Naive thymus-derived CD4-positive, alpha-beta T cell (primary cell): ENCODE measurements at places on chromosomes 7 and 10. TPM values are rescaled to one million over a fixed set of nuclear protein-coding genes. Genes with fewer than 3 reads are reported as not detected.

- no peaks in the 10 kb centered on the region for H3K27me3 ChIP-seq
- H3K27ac ChIP-seq, result no peak overlapping the region
- DNase-seq, result no peak
- H3K4me3 ChIP-seq, result no peak overlapping the region
- H3K36me3 ChIP-seq, result no peaks in the 10 kb centered on the region
- H3K4me1 ChIP-seq, result no peaks in the 10 kb centered on the region
Observed at GRCh38 chr7:110784749-110785148, 306.2 kb upstream of the LRRN3 start.

Gene DNA2
- total RNA-seq, result 33.5 and 40.2 TPM in 2 replicates

Gene PSPH
- 8.1 and 10.4 TPM in 2 replicates for total RNA-seq

Gene MPP7
- 9.0 and 9.7 TPM in 2 replicates for total RNA-seq

DNA sequence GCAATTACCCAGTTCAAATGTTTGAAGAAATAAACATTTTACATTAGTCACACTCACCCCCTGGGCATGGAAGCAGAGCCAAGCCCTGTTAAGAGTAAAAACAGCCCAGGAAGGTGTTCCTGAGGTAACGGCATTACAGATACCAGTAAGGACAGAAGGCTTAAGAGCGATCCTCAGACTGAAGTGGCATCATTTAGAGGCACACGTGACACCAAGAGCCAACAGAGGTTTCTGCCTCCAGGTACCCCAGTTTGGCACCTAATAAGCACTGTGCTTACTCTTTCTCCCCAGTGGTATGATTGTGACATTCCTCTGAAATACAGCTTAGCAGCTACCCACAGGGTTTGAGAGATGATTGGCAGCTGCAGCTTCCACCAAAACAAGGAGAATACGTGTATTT lies 17.2 kb downstream of the MMS19 start:
- H3K27ac ChIP-seq, result no peak overlapping the region
- H3K36me3 ChIP-seq, result peaks cover 69% of the 10 kb centered on the region
- H3K27me3 ChIP-seq, result no peaks in the 10 kb centered on the region
- no peaks in the 10 kb centered on the region for H3K4me1 ChIP-seq
- no peak for DNase-seq

DNA sequence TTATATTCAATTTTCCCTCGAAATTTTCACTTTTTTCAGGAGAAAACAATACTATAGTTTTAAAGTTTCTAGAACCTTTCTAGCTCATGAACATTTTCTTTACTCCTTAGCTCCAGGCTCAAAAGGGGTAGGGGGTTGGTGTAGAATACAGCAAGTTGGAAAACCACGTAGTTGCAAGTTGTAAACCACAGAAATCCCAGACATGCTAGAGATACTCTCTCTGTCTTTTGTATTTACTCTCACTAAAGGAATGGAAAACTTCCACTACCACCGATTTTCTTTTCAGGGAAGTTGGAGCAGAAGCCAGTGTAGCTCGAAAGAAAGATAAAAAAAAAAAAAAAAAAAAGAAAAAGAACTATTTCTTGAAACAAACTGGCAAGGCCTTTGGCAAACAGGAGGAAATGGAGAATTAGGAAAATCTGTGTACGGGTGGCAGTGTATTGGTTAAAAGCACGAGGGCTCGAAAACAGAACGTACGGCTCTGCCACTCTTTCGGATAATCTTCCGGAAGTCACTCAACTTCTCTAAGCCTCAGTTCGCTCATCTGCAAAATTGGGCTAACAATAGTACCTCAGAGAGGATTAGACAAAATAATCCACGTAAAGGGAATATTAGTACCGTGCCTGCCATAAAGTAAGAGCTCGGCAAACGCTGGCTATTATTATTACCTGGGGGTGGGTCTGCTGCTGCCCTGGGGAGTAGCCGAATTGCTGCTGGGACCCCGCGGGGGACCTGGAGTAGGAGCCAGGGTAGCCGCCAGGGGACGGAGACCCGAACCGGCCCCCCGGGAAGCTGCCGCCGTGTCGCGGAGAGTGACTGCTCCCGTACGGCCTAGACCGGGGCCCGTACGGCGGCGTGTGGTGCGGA lies 628 bp downstream of the MPLKIP start:
- DNase-seq, result no peak
- peak overlapping the region; percentile 92 for H3K27ac ChIP-seq
- peaks cover 31% of the 10 kb centered on the region for H3K4me1 ChIP-seq
- H3K27me3 ChIP-seq, result no peaks in the 10 kb centered on the region
- H3K36me3 ChIP-seq, result no peaks in the 10 kb centered on the region

- peaks cover 4% of the 10 kb centered on the region for H3K4me1 ChIP-seq
- H3K27ac ChIP-seq, result no peak within 1 kb of the TSS
- H3K27me3 ChIP-seq, result peaks cover 6% of the 10 kb centered on the region
- no peaks in the 10 kb centered on the region for H3K36me3 ChIP-seq
Observed at GRCh38 chr10:13528875-13529713, at the start of gene BEND7. Gene BEND7, minus strand, starts transcription at chr10:13529014. Its CDS starts 481 bp downstream, at chr10:13528533.

Gene RBM20
- 0.03 and 0.34 TPM in 2 replicates for total RNA-seq

DNA sequence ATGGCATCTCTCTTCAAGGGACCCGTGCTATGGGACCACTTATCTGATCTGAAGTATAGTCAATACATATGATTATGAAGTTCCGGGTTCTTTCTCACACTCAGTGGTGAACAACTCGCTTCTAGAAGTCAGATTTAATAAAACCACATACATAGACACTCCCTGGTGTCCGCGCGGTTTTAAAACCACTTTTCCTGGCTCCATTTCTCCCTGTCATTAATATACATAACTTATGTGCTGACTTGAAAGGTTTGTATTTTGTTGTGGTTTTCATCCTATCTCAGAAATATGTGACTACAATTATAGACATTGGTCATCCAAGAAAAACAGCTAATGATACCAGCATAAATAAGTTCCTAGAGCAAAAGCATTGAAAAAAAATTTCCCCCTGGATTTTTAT lies 34.0 kb downstream of the SVIL start:
- no peaks in the 10 kb centered on the region for H3K27me3 ChIP-seq
- H3K36me3 ChIP-seq, result no peaks in the 10 kb centered on the region
- H3K27ac ChIP-seq, result no peak overlapping the region
- no peaks in the 10 kb centered on the region for H3K4me1 ChIP-seq
- no peak for DNase-seq
- H3K4me3 ChIP-seq, result no peak overlapping the region

DNA sequence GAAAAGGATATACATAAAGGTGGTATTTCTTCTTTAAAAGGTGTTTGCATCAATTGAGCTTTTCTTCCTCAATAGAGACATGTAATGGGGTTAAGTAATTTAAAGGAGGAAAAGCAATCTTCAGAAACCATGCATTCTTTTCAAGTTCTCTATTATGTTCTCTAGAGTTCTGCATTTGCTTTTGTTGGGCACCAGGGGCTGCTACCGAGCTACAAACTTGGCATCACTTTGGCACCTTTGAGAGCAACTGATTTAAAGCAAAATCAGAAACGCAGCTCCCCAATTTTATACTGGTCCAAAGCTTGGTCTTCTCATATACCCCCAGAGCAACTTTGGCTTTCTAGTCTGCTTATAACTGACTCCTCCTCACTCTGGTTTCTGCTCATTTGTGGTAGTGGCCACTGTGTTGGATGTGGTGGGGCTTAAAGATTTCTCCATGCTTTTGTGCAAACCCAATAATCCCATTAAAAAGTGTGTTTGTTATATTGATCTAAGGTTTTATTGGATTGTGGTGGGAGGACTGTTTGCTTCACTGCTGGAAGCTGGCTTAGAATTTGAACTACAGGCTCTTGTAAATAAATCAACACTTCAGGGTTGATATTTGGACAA lies 712.1 kb downstream of the PHTF2 start:
- DNase-seq, result no peak
- H3K4me3 ChIP-seq, result no peak overlapping the region
- H3K4me1 ChIP-seq, result no peaks in the 10 kb centered on the region
- H3K27ac ChIP-seq, result no peak overlapping the region
- H3K36me3 ChIP-seq, result no peaks in the 10 kb centered on the region

DNA sequence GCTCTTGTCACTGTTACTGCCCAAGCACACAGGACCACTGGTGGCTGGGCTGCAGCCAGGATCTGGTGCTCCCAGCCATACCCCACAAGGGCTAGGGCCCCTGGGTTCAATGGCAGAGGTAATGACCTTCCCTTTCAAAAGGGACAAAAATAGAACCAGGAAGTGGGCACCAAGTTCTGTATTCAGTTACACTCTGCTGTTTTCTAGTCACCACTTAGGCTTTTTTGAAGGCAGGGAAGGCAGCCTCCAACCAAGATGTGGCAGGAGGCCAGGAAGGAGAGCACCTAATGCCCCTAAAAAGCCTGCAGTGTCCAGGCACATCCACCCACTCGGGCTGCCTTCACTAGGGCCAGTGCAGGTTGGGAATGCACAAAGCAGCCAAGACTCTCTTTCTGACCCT lies 47.8 kb downstream of the NOD1 start:
- no peaks in the 10 kb centered on the region for H3K27me3 ChIP-seq
- H3K4me3 ChIP-seq, result no peak overlapping the region
- H3K36me3 ChIP-seq, result no peaks in the 10 kb centered on the region
- no peaks in the 10 kb centered on the region for H3K4me1 ChIP-seq
- no peak overlapping the region for H3K27ac ChIP-seq

GRCh38 chr7:104936546-104936945 lies 77.5 kb upstream of the KMT2E start:
- peaks cover under 1% of the 10 kb centered on the region for H3K4me1 ChIP-seq
- no peak overlapping the region for H3K27ac ChIP-seq
- no peaks in the 10 kb centered on the region for H3K36me3 ChIP-seq
- no peaks in the 10 kb centered on the region for H3K27me3 ChIP-seq
- no peak overlapping the region for H3K4me3 ChIP-seq
- no peak for DNase-seq

DNA sequence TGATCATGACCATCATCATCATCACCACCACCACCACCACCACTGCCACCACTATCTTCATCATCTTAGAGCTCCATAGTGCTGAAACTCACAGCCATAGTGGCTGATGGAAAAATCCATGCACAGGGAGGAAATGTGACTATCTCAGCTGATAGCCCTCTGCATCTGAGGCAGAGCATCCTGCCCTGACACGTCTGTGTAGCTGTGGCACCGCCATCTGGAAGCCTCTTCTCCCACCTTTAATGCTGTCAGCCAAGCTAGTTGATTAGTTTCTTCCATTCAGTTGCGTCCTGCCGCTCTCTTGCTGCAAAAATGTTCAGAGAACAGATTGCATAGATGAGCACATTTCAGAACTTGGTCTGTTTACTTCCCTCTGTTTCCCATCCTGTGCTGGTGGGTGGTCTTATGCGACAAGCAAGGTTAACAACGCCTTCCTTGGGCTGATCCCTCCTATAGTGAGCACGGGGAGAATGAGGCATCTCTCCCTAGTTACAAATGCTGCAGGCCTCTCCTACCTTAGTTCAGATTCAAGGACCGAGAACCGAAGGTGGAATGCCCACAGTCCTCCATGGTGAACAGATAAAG lies 478.6 kb downstream of the PLXNA4 start:
- no peaks in the 10 kb centered on the region for H3K27me3 ChIP-seq
- H3K4me1 ChIP-seq, result no peaks in the 10 kb centered on the region
- H3K27ac ChIP-seq, result no peak overlapping the region
- H3K4me3 ChIP-seq, result no peak overlapping the region

DNA sequence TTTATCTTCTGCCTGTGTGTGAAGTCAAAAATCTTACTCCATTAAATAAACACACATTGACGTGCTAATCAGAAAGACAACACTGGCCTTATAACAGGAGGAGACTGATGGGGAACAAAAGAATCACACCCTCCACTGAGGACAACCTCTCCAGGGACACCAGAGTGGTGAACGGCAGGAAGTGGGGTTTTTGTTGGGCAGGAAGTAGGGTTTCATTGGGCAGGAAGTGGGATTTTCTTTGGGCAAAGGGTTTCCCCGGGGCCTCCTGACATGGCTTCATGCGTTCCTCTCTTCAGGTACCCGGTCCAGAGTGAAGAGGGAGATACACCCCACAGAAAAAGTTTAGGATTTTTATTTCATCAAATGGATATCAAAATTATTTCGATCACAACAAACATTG lies 30.6 kb downstream of the ADARB2 start:
- H3K36me3 ChIP-seq, result no peaks in the 10 kb centered on the region
- peaks cover 11% of the 10 kb centered on the region for H3K4me1 ChIP-seq
- no peak overlapping the region for H3K27ac ChIP-seq
- no peaks in the 10 kb centered on the region for H3K27me3 ChIP-seq

Gene PLXDC2
- 1.5 TPM for total RNA-seq

- H3K4me1 ChIP-seq, result no peaks in the 10 kb centered on the region
- H3K27ac ChIP-seq, result no peak overlapping the region
Observed at GRCh38 chr10:116753759-116754158, 11.4 kb upstream of the HSPA12A start.

Gene NANOS1
- total RNA-seq, result 0.19 TPM

Gene GRM3
- total RNA-seq, result not detected

Gene RASA4
- 44.0 and 48.8 TPM in 2 replicates for total RNA-seq

Gene LRMDA
- total RNA-seq, result 14.9 TPM

DNA sequence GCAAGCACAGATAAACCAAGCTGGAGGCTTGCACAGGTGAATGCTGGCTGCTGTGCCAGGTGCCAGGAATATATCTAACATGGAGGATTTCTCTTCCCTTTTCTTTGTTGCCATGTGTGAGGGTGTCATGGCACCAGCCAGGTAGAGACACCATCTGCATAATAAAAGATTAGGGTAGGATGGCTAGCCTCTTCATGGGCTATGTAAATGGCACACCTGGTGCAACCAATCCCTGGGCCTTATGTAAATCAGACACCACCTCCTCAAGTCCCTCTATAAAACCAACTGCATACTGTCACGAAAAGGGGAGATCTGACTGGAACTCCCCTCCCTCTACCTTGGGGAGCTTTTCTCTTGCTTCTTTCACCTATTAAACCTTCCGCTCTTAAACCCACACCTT lies 322.5 kb upstream of the POM121L12 start:
- no peaks in the 10 kb centered on the region for H3K4me1 ChIP-seq
- no peak for DNase-seq
- H3K27me3 ChIP-seq, result no peaks in the 10 kb centered on the region

DNA sequence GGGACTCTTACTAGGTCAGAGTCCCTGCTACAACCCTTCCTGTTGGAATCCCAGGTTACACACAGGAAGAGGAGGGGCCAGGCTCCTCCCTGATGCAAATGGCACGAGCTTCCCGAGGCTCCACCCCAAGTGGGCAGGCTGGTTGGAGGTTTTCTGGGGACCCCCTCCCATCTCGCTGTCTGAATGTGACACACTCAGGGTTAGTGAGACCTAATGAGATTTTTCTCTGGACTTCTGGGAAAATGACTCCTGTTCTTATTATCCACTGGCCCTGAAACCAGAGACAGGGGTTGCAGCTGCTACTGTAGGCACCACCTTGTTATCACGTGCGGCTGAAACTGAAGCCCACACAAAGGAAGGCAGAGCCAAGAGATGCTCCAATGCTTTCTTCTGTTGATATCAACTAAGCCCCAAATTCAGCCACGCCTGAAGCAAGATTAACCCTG lies 103.3 kb downstream of the FAM107B start:
- H3K27ac ChIP-seq, result no peak overlapping the region
- no peak overlapping the region for H3K4me3 ChIP-seq

Gene CALCR
- total RNA-seq, result not detected in 2 replicates

DNA sequence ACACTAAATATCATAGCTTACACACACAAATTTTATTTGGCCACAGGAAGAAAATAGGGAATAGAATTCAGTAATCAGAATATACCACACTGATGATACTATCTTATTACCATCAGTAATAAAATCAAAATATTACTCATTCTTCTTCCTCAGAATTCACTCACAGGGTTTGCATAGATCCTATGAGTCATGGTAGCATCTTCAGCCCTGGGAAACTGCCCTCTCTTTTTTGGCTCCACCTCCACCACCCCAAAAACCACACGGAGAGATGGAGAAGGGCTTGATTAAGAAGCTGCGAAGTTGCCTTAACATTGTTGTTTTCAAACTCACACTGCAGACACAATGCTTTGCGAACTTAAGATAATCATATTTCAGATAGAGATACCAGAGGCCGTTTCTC lies 154.1 kb upstream of the AHR start:
- peak overlapping the region; percentile 6 for H3K4me3 ChIP-seq
- H3K4me1 ChIP-seq, result peaks cover 26% of the 10 kb centered on the region
- no peak for DNase-seq
- H3K27ac ChIP-seq, result no peak overlapping the region
- H3K27me3 ChIP-seq, result no peaks in the 10 kb centered on the region
